ENCODE measurements at places on chromosomes 7 and 10.

DNA sequence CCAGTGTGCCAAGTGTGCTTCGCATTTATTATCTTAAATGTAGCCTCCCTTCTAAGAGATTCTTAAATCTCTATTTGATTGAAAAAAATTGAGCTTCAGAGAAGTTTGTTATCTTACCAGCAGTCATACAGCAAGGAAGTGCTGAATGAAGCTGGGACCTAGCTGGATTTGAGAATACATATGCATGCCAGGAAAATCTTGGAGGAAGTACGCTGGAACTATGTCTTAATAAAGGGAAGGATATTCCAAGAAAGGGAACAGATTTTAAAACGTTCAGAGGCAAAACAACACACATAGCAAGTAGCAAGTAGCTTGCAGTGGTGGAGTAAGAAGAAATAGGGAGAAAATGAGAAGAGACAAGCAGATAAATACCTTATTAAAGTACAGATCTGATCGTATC, 1.5 kb downstream of the CFAP70 start:
- no peak for DNase-seq
- no peaks in the 10 kb centered on the region for H3K27me3 ChIP-seq
- no peak overlapping the region for H3K27ac ChIP-seq
- peak overlapping the region; percentile 51 for H3K4me3 ChIP-seq
- peaks cover 10% of the 10 kb centered on the region for H3K4me1 ChIP-seq
- no peaks in the 10 kb centered on the region for H3K36me3 ChIP-seq

GRCh38 chr10:44864051-44864450, 47.1 kb upstream of the TMEM72 start:
- peak overlapping the region; percentile 81 for H3K4me3 ChIP-seq
- H3K27ac ChIP-seq, result peak overlapping the region; percentile 10
- H3K36me3 ChIP-seq, result no peaks in the 10 kb centered on the region
- peaks cover 5% of the 10 kb centered on the region for H3K4me1 ChIP-seq
- peak; percentile 15 for DNase-seq

GRCh38 chr10:121159670-121160069, 308.5 kb downstream of the WDR11 start:
- H3K27ac ChIP-seq, result no peak overlapping the region
- H3K4me3 ChIP-seq, result no peak overlapping the region
- no peaks in the 10 kb centered on the region for H3K27me3 ChIP-seq
- H3K4me1 ChIP-seq, result no peaks in the 10 kb centered on the region

DNA sequence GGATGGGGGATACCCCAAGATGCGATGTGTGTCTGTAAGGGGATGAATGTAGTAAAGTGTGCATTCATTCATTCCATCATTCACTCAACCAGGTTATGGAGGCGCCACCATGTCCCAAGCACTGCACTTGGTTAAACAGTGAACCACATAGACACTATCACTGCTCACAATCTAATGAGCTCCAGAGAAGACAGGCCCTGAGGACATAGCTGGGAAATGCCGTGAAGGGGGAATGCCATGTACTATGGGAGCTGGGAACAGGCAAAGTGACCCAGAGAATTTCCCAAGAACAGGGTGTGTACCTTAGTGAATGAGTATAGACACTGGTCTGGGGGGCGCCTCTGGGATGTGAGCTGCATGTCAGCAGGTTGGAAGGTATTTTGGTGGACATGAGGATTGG, 44.5 kb upstream of the LBX1 start:
- peaks cover 20% of the 10 kb centered on the region for H3K27me3 ChIP-seq
- no peaks in the 10 kb centered on the region for H3K36me3 ChIP-seq
- H3K4me3 ChIP-seq, result no peak overlapping the region
- no peak for DNase-seq
- H3K27ac ChIP-seq, result no peak overlapping the region

DNA sequence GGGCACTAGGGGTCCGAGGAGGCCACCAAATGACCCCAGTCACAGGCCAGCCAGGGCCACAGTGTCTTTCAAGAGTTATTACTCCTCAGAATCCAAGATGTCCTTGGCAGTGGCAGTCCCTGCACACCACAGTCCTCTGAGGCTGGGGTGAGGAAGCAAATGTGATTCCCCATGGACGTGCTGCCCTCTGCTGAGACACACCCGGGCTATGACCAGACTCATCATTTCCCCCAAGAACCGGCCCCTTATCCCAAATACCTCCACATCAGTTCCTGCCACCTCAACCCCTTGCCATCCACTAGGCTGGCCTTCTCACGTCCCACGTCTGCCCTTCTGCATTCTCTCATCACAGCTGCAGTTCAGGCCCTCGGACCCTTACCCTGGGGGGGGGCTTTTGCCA, 5.0 kb downstream of the PRKAG2 start:
- H3K27me3 ChIP-seq, result no peaks in the 10 kb centered on the region
- H3K4me3 ChIP-seq, result no peak overlapping the region
- DNase-seq, result no peak
- peaks cover 22% of the 10 kb centered on the region for H3K4me1 ChIP-seq
- no peaks in the 10 kb centered on the region for H3K36me3 ChIP-seq

Data from activated naive CD4-positive, alpha-beta T cell treated with anti-CD3 and anti-CD28 coated beads for 36 hours (primary cell).